ENCODE measurements at places on chromosomes 7 and 10. TPM values are rescaled to one million over a fixed set of nuclear protein-coding genes. Genes with fewer than 3 reads are reported as not detected.

The NUP205 gene
- 148 TPM for total RNA-seq

The TAS2R41 gene
- total RNA-seq = not detected

The CYCS gene
- 409 TPM for total RNA-seq

The LIPJ gene
- not detected for total RNA-seq

The CDH23 gene
- 1.4 TPM for total RNA-seq

The HOXA9 gene
- total RNA-seq = not detected

The AKR1C8 gene
- total RNA-seq = not detected

The VWA2 gene
- not detected for total RNA-seq

GRCh38 chr7:47669178-47669891 is 87.4 kb upstream of the TNS3 start:
- H3K4me3 ChIP-seq = no peak overlapping the region
- DNase-seq = no peak
- no peaks in the 10 kb centered on the region for H3K27me3 ChIP-seq
- H3K27ac ChIP-seq = no peak overlapping the region
- H3K4me1 ChIP-seq = peaks cover 2% of the 10 kb centered on the region

DNA sequence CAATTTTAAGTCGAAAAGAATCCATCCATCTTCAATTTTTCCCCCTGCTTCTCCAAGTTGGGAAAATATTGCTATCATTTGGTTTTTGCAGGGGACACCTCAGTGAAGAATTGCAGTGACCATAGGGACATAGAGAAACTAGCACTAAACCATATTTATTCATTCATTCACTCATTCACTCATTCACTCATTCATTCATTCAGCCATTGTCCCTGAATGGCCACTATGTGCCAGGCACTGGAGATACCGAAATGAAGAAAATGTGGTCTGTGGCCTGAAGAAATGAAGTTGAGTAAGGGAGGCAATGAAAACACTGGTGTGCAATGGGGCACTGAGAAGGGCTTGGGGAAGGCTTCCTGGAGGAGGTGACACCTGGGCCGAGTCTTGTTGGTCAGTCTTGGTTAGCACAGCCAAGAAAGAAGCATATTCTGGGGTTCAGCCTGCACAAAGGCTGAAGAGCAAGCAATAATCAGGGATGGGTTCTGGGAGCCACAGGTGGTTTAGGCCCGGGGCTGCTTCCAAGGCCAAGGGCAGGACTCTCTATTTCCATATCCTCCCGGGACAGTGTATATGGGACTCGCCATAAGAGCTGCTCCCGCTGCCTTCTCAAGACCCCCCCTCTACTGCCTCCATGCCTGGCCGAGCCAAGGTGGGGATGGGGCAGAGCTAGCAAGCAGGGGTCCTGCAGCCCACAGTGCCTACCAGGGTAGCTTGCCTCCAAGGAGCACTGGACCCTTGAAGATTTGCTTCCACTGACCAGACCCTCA is 25.5 kb upstream of the C10orf105 start:
- no peaks in the 10 kb centered on the region for H3K27me3 ChIP-seq

DNA sequence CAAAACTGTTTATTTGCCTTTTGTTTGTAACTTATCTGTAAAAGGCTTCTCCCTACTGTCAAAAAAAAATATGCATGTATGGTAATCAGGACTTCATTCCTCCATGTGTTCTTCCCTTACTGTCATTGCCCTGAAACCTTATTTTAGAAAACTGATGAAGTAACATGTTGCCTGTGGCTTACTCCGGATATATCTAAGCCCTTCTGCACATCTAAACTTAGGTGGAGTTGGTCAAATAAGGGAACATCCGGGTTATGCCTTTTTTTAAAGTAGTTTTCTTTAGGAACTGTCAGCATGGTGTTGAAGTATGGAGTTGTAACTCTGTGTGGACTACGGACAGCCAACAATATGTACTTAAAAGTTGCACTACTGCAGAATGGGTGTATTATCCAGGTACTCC is 6.2 kb downstream of the SAR1A start:
- H3K27me3 ChIP-seq = no peaks in the 10 kb centered on the region
- DNase-seq = no peak
- H3K27ac ChIP-seq = peak overlapping the region; percentile 95

- H3K36me3 ChIP-seq = no peaks in the 10 kb centered on the region
- peaks cover 7% of the 10 kb centered on the region for H3K4me1 ChIP-seq
These were observed 5.1 kb downstream of the PTTG1IP2 start for GRCh38 chr7:90474284-90475210.

GRCh38 chr10:7085913-7086589 is 324.8 kb downstream of the SFMBT2 start:
- H3K36me3 ChIP-seq = no peaks in the 10 kb centered on the region
- H3K4me1 ChIP-seq = no peaks in the 10 kb centered on the region
- no peak overlapping the region for H3K27ac ChIP-seq
- H3K27me3 ChIP-seq = peaks cover 17% of the 10 kb centered on the region

DNA sequence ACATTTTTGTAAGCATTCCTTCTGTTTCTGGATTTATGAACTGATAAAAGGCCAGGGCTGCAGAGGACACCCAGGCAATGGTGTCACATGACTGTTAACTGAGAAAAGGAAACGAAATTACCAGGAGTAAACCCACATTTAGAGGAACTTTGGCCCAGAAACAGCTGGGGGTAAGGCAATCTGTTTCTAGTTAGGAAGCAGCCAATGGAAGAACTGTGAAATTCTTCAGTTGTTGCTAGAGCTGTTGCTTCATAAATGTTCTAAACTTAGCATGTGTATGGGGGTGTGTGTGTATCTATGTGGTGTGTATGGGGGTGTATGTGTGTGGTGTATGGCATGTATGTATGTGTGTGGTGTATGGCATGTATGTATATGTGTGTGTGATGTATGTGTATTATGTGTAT is 11.8 kb upstream of the PDCD4 start:
- H3K4me3 ChIP-seq = no peak overlapping the region
- peaks cover 76% of the 10 kb centered on the region for H3K4me1 ChIP-seq
- no peak for DNase-seq

- peaks cover 34% of the 10 kb centered on the region for H3K36me3 ChIP-seq
- peaks cover 19% of the 10 kb centered on the region for H3K4me1 ChIP-seq
- H3K4me3 ChIP-seq = no peak overlapping the region
- DNase-seq = peak; percentile 3
- H3K27ac ChIP-seq = no peak overlapping the region
These were observed 36.0 kb downstream of the R3HCC1L start for GRCh38 chr10:98170249-98171117.

DNA sequence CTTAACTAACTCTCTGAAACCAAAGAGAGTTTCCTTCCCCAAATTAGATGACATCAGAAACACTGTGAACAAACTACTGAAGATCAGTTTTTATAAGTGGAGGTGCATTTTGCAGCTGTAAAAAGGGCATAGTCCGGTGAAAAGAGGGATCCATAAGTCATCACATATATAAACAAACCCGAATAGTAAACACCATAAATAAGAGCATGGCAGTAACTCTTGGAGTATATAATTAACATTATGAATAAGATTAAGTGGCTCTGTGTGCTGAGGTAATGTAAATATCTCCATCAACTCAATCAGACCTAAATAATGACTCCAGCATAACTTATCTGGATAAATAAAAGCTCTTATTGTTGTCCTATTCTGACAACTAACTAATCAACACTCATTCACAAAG is 43.0 kb upstream of the SHTN1 start:
- H3K4me1 ChIP-seq = no peaks in the 10 kb centered on the region
- peaks cover 2% of the 10 kb centered on the region for H3K36me3 ChIP-seq
- no peak overlapping the region for H3K27ac ChIP-seq
- H3K4me3 ChIP-seq = no peak overlapping the region
- no peak for DNase-seq
- H3K27me3 ChIP-seq = peaks cover 9% of the 10 kb centered on the region

GRCh38 chr10:28949005-28950004 is 272.0 kb downstream of the BAMBI start:
- DNase-seq = no peak
- peaks cover 36% of the 10 kb centered on the region for H3K27me3 ChIP-seq
- H3K4me3 ChIP-seq = no peak overlapping the region

GRCh38 chr7:105976868-105977267 is 13.8 kb downstream of the CDHR3 start:
- no peak overlapping the region for H3K27ac ChIP-seq
- H3K36me3 ChIP-seq = no peaks in the 10 kb centered on the region
- no peak for DNase-seq
- no peaks in the 10 kb centered on the region for H3K4me1 ChIP-seq
- no peak overlapping the region for H3K4me3 ChIP-seq

DNA sequence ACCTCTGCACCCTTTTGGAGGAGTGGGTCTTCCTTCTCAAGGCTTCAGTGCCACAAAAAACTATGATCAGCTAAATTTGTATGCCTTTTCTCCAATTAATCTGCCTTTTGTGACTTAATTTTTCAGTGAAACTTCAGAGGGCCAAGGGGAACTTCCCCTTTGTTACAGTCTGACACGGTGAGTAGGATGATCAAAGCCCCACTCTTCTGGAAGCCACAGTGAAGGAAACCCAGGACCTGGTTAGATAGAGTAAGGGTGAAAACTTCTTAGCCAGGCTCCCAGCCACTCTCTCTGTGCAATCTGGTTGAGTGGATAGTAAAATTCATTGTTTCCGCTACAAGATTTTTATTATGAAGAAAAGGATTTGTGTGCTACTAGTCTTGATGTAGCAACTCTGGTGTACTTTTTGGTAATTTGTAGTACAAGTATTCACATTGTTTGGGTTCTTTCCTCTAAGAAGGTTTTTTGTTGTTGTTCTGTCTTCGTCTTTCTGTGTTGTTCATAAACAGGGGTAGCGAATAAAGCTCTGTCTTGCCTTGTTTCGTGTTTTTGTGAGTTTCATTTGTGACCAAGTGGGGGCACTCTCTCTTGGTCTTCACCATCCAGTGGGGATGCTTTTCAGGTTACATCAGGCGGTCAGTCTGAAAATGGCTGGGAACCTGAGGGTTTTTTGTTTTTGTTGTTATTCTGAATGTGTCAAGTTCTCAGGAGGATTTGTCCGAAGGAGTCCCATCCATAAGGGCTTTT is 268.5 kb upstream of the NPSR1 start:
- no peak for DNase-seq
- no peak overlapping the region for H3K4me3 ChIP-seq
- no peaks in the 10 kb centered on the region for H3K36me3 ChIP-seq
- no peak overlapping the region for H3K27ac ChIP-seq
- H3K4me1 ChIP-seq = no peaks in the 10 kb centered on the region

All from activated naive CD8-positive, alpha-beta T cell treated with anti-CD3 and anti-CD28 coated beads for 36 hours (primary cell).